ENCODE measurements at places on chromosomes 4 and X.
A peak's percentile ranks its signal among the peaks of the same experiment; 100 is the strongest.

DNA sequence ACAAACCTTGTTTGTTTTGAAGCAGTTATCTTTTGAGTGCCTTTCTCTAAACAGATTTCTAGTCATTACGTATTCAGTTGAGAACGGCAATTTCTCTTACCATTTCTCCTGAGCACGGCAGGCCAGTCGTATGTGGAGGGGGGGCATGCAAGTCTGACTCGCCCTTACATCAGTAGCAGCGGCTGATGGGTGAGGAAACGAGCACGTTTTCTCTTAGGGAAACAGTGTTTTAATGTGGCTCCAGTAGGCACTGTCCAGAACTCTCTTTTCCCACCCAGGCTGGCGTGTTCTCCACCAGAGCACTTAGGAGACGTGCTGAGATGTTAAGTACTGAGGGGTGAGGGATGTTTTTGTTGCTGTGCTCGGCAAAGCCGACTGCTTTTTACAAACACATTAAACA is 240.5 kb downstream of the STIM2 start:
- no peak for DNase-seq

GRCh38 chrX:48945517-48946348 is 11.7 kb downstream of the OTUD5 start:
- DNase-seq, result peak; percentile 57

GRCh38 chrX:150361070-150361776 is 1.9 kb upstream of the MAMLD1 start:
- no peak for DNase-seq

DNA sequence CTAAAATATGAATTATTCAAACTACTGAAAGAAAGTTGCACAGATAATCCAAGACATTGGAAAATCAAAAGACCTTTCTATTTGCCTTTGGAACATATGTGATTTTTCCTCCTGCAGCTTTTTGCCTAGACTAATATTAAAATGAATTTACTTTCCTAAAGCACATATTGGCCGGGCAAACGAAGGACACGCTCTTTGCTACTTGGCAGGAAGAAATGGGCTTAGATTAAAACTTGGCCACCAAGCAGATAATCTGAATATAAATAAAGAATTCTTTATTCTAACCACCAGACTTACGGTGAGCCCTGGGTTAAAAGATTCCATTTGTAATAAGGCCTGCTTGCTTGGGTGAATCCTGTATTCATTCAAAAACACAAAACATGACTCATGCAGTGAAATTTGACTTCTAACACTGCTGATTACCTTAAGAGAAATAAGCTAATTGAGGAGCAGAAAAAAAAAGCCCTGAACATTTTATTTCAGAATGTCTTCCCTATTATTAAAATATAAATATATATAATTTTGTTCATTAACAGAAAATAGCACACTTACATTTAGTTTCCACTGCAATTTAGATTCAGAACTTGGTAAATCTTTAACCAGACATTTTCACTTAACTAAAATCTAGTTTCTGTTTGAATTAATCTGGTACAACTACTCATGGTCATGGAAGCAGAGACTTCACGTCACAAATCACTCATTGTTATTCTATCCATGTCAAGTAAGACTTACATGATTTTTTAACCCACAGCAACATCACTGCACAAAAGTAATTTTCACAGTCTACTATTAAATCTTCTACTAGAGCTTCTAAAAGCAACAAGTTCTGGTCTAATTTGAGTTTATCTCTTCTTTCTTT is 116.1 kb upstream of the PLAC1 start:
- DNase-seq, result no peak

DNA sequence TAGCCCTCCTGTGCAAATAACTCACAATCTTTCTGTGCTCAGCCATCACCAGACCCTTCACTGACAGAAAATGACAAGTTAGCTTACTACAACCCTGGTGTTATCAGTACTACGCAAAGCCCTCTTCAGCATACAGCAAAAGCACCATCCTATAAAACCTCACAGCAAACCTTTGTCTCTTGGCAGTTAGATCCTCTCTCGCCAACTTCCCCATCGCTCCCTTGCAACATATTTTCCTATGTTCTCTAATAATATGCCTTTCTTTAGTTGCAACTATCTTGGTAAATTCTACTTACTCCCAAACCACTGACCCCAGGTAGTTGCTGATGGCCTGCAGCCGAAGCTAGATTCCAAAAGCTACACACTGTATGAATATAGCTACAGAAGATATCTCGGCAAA is 856.9 kb upstream of the FRG1 start:
- DNase-seq, result no peak

DNA sequence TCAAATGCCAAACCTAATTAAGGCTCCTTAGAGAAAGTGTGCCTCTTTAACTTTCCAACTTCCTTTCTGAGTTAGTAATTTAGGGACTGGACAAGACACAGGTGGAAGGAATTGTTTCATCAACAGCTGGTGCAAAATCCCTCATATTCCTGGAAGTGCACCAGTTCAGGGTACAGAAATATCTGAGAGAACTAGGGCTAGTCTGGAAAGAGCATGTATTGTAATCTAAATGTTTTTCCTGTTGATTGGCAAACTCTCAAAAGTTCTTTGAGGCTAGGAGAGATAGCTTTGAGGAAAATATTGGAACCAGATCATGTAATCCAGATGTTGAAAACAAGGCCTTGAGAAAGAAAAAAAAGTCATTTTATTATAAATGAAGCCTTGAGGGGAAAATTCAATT is 98.1 kb upstream of the C1GALT1C1 start:
- no peak for DNase-seq

- no peak for DNase-seq
Measured at GRCh38 chr4:141580523-141580922, 55.9 kb upstream of the IL15 start.

DNA sequence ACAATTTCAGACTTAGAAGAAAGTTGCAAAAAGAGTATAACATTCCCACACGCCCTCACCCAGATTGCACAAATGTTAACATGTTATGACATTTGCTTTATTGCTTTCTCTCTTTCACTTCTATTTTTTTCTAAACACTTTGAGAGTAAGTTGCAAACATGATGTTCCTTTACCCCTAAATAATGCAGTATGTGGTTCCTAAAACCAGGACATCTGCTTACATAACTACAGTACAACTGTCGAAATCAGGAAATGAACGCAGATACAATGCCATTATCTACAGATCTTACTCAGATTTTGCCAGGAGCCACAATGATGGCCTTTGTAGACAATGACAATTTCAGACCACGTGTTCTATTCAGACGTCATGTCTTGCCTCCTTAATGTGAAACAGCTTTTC is 22.4 kb downstream of the SH3TC1 start:
- DNase-seq, result no peak

GRCh38 chr4:173191623-173192041 is 23.0 kb downstream of the GALNT7 start:
- DNase-seq, result no peak

DNA sequence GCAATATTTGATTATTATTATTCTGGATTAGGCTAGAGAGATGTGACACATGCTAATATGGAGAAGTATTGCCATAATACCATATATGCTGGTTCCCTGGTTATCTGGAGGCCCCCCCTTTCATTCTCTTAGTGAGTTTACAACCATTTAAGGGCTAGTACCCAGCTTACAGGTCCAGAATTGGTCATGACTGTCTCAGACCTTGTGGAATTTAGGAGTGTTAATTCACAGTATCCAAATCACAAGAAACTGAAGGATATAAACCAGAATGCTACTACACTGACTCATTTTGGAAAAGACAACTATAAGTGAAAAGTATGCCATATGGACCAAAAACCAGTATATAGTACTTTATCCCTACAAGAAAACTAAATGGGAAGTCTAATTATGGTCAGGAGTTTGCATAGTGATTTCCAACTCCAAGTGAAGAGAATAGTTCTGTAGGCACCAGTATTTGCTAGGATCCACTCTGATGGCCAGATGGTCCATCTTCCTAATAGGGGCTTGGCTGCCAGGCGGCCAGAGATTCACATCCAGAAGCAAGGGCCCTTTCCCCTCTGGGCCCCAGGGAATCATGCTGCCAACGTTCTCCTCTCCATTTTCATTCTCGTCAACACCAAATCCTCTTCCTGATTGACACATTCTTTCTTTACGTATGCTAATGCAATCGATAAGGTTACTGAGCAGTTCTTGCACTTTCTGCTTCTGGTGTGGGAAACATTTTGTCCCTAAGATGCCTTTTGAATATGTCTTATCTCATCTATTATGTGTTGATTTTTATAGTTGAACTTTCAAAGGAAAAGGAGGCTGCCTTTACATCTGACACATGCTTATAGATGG is 123.6 kb downstream of the SHROOM3 start:
- no peak for DNase-seq

DNA sequence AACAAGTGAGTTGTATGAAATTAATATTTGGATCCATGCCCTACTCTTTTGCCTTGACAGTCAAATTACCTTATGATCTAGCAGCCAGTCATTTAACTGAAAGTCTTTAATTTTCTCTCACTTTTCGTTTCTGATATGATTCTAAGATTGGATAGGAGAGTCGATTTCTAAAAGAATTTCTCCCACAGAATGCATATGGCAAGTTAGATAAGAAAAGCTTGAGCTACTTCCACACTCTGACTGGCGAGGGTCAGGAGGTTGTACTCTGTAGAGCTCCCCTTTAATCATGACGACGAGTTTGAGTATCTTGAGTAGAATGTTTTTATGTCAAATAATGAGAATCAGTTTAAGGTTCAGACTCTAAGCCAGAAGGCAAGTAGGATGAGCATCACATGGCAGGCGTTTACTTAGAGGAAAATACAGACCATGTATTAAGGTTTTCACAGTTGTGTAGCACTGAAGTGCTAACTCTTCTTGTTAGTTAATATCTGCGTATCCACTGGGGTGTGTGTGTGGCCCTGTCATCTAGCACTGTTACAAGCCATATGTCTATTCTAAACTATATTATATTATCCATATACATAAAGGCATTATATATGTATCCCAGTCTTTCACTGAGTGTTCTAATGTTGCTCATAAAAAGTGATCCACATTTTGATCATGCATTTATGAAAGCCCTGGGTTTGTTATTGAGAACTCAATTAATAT is 37.8 kb downstream of the LRP2BP start:
- no peak for DNase-seq

- no peak for DNase-seq
Measured at GRCh38 chr4:101232074-101232776, 115.1 kb downstream of the PPP3CA start.

GRCh38 chr4:168995537-168996295 is 14.3 kb downstream of the CBR4 start:
- DNase-seq, result no peak

- no peak for DNase-seq
Measured at GRCh38 chr4:103895876-103896465, 176.2 kb upstream of the TACR3 start.

DNA sequence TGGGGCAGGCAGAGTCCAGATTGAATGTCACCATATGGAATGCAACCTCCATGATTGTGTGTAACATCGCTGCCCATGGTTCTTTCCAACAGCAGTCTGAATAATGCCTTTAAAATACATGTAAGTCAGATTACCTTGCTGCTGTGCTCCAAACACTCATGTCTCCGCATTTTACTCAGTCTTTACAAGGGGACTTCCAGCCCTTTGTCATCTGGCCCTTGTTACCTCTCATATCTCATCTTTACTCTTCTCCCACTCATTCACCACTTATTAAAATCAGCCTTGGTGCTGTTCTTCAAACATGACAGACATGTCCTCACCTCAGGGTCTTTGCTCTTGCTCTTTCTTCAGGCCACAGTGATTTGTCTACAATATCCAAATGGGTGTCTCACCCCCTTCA is 200.4 kb upstream of the GYPA start:
- no peak for DNase-seq

GRCh38 chr4:57234252-57234775 is 124.1 kb upstream of the IGFBP7 start:
- DNase-seq, result no peak

DNA sequence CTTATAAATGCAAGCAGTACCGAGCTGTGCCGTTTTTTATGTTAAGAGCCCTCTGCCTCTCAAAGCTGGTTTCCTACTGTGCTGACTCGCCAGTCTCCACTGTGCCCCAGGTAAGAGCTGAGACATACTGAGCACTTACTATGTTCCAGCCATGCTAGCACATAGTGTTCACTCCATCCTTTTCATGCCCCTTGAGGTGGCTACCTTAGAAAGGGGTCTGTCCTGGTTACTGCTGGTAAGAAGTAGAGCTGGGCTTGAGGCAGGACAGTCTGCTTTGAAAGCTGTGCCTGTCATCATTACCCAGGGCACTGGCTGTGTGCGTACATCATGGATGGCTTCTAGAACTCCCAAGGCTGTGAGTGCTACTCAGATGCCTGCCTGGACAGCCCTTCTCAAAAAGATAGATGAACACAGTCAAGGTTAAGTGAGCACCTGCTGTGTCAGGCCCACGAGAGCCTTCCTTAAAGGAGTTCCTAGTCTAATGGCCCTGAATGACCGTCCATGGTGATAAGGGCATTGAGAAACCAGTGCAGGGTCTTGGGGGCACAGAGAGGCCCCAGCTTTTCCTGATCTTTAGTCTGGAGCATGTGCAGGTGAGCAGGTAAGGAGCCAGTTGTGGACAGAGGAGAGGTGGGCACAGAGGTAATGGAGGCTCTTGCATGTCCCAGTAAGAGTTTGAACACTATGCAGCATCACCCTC is 1.6 kb downstream of the STK32B start:
- no peak for DNase-seq

GRCh38 chr4:77314697-77315096 is 157.7 kb downstream of the CCNG2 start:
- no peak for DNase-seq

- no peak for DNase-seq
Measured at GRCh38 chr4:94595880-94596483, 144.2 kb downstream of the PDLIM5 start.

- no peak for DNase-seq
Measured at GRCh38 chr4:139978692-139979091, 175.3 kb downstream of the MAML3 start.

GRCh38 chr4:121428721-121429120 is 47.9 kb upstream of the QRFPR start:
- no peak for DNase-seq

DNA sequence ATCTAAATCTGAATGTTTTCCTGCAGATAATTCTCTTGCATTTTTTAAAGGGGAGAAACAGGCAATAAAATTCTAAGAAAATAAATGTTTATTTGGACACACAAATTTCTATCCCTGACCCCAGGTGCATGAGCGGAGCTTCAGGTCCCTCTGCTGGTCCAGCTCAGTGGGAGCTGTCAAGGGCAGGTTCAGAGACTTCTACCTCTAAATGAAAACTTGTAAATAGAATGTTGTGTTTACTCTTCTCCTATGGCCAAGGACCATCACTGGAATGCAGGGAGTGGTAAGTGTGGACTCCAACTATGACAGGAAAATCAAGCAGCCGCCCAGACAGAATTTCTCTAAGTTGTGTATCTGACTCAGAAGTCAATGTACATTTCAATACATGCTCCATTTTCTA is 148.6 kb upstream of the TTC29 start:
- no peak for DNase-seq

GRCh38 chr4:10232114-10232513 is 115.5 kb upstream of the WDR1 start:
- no peak for DNase-seq

DNA sequence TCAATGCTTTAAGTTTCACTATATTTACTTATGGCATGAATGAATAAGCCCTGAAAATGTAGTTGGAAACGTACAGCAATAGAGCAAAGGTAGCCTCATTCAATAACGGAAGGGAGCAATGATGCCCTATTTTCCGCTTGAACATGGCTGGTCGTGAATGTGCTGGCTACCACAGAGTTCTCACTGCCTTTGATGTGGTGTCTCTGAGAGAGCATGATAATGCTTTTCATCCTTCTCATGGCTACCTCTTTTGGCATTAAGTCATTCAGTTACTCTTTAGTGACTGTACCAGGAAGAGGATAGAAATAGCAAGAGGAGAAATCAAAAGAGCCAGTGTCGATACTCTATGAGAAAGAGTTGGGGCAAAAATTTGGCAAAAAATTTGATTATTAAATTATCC is 308.0 kb downstream of the PPP3CA start:
- peak; percentile 5 for DNase-seq

All from effector CD4-positive, alpha-beta T cell (primary cell).